D721Med (cell line): ENCODE measurements at places on chromosomes 13 and 19.

DNA sequence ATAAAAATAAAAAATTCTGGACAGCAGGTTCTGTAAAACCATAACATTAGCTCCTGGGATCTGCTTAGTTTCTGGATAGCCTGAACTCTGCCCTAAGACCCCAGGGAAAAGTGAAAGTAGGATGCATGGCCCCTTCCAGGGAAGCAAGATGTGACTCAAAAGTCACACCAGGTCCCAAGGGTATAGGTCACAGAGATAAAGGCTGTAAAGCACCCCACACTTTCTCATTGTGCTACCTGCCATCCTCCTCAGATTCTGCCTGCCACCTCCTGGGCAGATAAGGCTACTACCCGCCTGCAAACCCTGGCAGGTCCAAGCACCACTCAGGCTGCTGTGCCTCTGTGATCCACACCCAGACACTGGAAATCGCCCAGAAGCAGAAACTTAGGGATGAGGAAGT, 20.6 kb downstream of the FFAR2 start:
- DNase-seq = no peak

DNA sequence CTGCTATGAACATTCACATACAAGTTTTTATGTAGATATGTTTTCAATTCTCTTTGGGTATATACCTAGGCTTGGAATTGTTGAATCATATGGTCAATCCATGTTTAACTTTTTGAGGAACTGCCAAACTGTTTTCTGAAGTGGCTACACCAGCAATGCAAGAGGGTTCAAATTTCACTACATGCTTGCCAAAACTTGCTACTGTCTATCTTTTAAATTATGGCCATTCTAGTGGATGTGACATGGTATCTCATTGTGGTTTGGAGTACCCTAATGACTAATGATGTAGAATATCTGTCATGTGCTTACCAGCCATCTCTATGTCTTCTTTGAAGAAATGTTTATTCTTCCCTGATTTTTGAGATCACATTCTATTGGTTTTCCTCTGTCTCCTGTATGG, 860.3 kb downstream of the DIAPH3 start:
- DNase-seq = no peak

- no peak for DNase-seq
These were observed 18.2 kb downstream of the ARHGAP33 start for GRCh38 chr19:35793381-35794165.

GRCh38 chr19:15436012-15436825, 13.5 kb downstream of the WIZ start:
- no peak for DNase-seq

DNA sequence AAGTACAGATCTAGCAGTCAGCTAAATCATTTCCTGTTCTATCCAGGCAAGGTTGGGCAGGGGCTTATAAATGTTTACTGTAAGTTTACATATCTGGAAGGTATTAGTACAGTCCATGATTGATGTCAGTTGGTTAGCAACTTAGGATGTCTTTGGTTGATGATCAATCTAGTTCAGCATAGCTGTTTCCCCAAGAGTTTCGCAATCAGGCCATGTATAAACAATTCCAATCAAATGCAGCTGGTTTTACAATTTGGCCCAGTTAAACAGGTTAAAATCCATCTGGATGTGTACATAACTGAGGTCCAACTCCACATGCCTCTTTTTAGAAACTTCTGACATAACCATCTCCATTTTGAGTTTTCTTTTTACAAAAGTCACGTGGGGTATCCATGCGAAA, 6.9 kb downstream of the ZNF221 start:
- no peak for DNase-seq

GRCh38 chr13:36354842-36355623, 8.8 kb upstream of the SPART start:
- no peak for DNase-seq
